Fibroblast of skin of abdomen (primary cell): ENCODE measurements at places on chromosomes 13 and 19.

DNA sequence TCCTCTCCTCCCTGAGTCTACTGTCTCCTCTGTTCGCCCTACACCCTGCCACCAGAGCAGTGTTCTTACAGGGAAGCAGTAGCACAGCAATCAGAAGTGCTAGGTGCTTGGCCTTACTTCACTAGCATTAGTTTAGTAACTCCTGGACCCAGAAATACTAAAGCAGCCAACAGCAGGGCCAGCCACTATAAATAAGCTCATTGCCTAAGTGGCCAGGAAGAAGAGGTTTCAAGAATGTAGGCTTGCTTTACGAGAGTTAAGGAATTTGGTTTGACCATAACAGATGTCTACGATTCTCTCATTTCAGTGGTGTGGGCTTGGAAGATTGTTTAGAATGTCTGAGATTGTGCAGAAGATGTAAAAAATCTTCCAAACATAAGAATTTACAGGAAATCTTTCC, 103.3 kb downstream of the ZAR1L start:
- DNase-seq = peak; percentile 97

DNA sequence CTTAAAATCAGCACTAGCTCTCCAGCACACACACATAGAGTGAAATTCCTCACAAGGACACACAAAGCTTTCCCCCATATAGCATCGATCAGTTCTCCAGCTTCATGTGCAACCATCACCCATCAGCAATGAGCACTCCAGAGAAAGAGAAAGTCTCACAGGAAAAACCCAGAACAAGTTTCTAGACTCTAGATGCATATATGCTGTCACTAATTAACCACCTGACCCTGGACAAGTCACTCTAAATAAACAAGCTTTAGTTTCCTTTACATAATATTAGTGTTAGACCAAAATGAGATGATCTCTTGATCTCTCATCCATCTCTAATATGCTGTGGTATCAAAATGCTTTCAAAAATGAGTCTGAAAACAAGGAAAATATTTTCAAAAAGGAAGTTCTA, 81.2 kb downstream of the TBC1D4 start:
- no peak for DNase-seq

GRCh38 chr13:109160357-109160756, 530.9 kb downstream of the MYO16 start:
- no peak for DNase-seq

DNA sequence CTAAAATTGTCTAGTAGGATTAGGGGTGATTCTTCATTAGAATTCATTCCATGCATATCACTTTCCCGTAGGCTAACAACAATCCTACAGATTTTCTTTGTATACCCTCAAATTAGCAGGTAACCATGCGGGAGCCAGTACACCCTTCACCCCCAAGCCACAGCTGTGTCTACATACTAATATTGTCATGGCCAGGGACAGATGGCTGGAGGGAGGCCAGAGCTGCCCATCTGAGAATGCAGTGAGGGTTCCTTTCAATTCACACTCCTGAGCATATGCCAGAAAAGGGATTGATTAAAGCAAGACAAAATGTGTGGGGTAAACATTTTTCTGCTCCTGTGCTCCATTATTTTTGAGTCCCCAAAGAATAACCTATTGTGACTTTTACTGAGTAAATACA, 68.9 kb downstream of the FREM2 start:
- no peak for DNase-seq

DNA sequence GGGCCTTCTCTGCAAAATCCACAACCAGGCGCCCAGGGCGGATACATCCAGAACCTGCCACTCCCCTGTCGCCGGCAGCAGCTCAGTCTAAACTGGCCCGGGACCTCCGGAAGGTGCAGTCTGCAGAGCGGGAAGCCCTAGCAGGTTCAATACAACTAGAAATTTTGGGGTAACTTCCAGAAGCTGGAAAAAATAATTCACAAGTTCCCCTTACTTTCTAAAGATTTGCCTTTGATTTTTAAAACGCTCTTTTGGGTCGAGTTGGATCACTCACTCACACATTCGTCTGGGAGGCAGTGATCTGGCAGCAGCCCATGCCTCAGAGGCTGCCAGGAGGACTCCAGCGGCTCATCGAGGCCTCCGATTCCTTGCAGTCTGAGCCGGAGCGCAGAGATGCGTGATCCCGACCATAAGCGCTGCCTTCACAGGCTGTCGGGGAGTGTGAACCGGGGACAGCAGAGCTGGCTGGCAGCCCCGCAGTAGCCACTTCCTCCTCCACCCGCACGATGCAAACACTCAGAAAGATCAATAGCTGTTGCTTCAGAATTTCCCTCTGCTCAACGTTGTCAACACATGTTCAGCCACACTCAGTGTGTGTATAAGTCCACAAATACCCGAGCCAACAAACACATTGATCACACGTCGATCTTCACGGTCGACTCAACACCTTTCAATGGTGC, 35.6 kb upstream of the ZNF507 start:
- no peak for DNase-seq

GRCh38 chr19:10194500-10195198, at the start of gene DNMT1:
Gene DNMT1, minus strand, starts transcription at chr19:10194953. Its CDS starts 54 bp downstream, at chr19:10194899.
- DNase-seq = peak; percentile 97

GRCh38 chr13:106115081-106115480, 420.4 kb downstream of the EFNB2 start:
- DNase-seq = peak; percentile 95

GRCh38 chr19:14395710-14396336, 14.6 kb downstream of the ADGRE5 start:
- DNase-seq = no peak

- no peak for DNase-seq
Measured at GRCh38 chr19:48548253-48548911, 3.6 kb upstream of the SULT2B1 start.

- no peak for DNase-seq
Measured at GRCh38 chr19:39729594-39729993, 8.2 kb downstream of the CLC start.

GRCh38 chr19:13839130-13839937, 37.6 kb upstream of the NANOS3 start:
- DNase-seq = peak; percentile 86

- peak; percentile 94 for DNase-seq
Measured at GRCh38 chr19:8569066-8569771, 8.0 kb downstream of the MYO1F start.

DNA sequence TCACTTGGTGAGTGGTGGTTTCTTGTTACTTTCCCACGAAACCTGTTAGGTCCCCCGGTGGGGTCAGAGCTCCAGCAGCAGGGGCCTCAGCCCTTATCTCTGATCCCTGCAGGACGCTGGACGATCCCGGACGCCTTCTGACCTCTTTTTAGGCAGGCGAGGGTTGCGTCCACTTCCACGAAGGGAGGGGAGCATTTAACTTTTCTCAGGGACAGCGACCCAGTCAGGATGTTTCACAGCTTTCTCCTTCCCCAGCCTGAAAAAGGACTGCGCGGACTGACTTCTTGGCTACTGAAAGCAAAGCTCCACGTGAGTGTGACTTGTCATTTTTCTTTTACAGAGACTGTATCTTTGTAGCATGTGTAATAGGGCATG, 692 bp downstream of the ZNF234 start:
- peak; percentile 18 for DNase-seq

DNA sequence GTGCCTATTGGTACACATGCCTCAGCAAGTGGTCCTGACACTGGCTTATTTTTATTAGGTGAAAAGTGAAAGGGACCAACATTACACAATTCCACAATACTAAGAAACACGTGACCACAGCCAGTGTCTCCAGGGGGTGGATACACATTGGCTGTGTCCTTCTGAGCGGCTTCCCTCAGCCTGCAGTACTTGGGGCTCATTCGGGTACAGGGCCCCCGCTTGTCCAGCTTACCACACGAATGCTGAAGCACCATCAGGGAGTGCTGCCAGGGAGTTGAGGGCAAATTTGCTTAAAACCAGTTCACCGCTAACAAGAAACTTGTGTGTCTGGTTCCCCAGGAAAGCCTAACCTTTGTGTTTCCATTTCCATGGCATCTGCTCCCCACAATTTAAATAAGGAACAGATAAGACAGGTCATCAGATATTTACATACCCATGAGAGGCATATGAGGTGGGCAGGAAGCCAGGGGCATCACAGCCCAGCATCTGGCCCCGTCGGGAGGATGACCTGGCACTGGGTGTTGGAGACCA, 23.3 kb downstream of the PBX4 start:
- DNase-seq = no peak

DNA sequence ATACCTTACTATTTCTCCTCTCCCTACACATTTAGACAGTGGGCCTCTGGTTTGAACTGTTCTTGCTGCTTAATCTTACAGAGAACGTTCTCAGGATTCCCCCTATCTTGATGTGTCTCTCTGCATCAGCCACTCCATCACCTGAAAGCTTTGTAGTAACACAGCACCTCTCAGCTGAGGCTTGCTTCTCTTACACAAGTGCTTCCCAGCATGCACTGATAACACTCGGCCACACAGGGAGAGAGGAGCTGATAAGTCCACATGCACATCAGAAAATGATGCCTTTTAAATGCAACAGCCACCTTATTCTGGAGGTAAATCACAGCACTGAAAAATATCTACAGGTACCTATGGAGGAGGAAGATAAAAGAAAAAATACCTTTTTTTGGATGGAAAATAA, 192.2 kb upstream of the TSHZ3 start:
- DNase-seq = no peak

GRCh38 chr19:41327576-41328156, 17.7 kb downstream of the CCDC97 start:
- peak; percentile 12 for DNase-seq

- DNase-seq = peak; percentile 67
Measured at GRCh38 chr19:40650749-40651305, 39.6 kb downstream of the NUMBL start.

GRCh38 chr13:33728271-33729037, 89.5 kb upstream of the RFC3 start:
- DNase-seq = no peak

GRCh38 chr13:101925731-101926130, 473.3 kb downstream of the ITGBL1 start:
- DNase-seq = no peak

GRCh38 chr13:30799356-30799824, 64.0 kb downstream of the ALOX5AP start:
- peak; percentile 28 for DNase-seq

DNA sequence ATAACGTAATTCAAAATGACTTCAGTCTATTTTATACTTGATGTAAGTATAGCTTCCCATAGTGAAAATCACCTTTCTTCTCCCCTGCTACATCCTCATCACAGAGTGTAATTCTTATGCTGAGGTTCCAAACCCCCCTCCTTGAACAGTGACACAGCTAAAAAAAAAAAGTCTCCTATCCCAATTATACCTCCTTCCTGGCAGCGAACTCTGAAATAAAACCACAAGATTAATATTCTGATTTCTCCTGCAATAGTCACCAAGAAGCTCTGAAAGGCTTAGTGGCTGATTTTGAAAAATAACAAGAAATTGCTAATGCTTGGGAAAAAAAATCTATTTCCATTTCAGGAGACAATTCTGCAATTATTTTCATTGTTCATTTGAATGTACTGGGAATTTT, 36.3 kb downstream of the EFNB2 start:
- DNase-seq = no peak

DNA sequence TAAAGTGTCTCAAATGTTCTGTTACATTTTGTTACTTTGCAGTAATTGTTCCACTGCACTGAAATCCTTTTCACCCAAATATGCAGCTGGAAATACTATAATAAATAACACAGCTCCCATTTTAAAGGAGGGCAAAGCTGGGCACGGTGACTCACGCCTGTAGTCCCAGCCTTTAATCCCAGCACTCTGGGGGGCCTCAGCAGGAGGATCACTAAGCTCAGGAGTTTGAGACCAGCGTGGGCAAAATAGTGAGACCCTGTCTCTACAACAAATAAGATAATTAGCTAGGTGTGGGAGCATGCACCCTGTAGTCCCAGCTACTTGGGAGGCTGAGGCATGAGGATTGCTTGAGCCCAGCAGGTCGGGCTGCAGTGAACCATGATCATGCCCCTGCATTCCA, 7.5 kb upstream of the UBAC2 start:
- no peak for DNase-seq

DNA sequence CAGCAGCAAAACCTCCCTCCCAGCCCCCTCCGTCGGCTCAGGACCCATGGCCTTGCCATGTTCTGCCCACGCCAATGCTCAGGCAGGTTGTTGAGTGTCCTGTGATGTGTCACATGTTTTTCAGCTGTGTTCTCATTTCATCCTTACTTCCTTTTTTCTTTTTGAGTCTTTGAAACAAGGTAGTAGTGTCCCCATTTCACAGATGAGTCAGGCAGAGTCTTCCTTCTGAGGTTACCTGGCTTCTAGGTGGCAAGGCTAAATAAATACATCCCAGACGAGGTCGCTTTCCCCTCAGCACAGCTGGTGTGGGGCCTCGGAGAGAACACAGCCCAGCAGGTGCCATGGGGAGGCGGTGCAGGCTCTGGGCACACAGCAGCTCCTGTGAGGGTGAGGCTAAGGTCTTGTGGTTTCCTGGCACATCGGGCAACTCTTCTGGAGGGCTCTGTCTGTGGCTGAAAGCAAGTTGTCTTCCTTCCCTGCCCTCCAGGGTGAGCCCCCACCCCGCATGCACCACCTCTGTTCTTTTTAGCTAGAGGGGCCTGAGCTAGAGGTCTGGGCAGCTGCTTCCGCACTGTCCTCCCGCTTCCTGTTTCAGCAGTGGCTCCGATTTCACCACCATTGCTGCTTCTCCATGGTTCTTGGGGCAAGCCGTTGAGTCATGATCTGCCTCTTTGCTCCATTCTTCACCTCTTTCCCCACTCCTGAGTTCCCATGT, 15.1 kb downstream of the PRAM1 start:
- DNase-seq = no peak
